ENCODE measurements at places on chromosomes 13 and 19.

DNA sequence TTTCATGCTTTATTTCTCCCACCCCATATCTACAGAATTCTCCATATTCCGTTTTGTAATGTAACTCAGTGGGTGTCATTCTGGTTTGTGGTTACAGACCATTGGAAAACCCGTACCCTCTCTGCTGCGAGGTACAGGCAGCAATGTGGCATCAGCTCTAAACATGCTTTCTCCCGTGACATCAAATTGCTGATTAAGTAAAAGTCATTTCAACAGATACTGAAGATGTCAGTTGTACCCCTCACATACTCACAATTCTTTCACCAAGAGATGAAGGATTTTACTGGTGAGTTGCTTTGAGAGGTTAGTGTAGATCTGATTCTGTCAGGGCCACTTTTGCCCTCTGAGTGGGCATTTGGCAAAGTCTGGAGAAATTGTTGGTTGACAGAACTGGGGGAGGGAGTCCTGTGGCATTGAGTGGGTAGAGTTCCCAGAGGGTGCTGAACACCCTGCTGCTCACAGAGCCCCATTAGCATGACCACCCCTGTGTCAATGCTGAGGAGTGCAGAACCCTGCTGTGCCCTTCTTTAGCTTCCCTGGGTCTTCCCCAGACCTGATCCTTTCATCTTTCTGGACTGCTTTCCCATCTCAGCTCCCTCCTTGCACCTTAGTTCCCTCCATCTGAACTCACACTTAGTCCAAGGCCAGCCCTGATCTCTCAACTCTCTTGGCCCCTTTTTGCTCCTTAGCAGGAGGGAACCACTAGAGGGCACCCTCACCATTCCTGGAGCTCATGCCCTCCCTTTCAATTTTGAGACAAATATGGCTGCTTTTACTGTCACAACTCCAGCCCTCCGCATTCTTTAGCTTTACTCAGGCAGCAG lies 39.9 kb upstream of the CEACAM8 start:
- peak; percentile 77 for DNase-seq

- DNase-seq, result no peak
These were observed 281.2 kb upstream of the SLITRK6 start for GRCh38 chr13:86080340-86080995.

DNA sequence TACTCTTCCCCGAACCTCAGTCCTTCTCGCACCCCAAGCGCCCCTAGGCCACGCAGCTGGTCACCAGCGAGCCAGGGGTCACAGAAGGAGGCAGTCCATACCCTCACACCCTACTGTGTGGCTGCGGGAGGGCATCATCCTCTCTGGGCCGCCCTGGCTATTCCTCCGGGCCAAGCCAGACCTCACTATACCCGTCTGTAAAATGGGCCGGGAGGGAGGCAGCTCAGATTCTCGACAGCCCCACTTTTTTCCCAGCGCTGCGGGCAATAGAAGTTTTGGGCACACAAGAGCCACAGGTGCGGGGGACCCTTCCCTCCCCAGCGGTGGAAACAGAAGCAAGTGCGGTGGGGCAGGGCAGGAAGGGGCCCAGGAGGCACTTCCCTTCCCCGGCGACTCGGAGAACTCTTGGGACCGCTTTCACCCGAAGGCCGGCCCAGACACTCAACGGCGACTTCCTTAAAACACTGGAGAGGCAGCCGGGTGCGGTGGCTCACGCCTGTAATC lies 5.6 kb upstream of the ARRDC2 start:
- no peak for DNase-seq

DNA sequence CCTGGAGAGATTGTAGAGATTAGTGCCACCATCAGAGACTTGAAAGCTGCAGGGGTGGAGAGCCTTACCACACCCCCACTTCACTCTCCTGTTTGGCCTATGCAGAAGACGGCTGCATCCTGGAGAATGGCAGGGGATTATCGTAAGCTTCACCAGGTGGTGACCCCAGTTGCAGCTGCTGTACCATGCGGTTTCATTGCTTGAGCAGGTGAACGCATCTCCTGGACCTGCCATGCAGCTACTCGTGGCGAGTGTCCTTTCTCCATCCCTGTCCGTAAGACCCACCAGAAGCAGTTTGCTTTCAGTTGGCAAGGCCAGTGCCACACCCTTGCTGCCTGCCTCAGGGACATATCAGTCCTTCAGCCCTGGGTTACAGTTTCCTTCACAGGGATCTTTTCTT lies 21.2 kb downstream of the PPP5C start:
- no peak for DNase-seq

DNA sequence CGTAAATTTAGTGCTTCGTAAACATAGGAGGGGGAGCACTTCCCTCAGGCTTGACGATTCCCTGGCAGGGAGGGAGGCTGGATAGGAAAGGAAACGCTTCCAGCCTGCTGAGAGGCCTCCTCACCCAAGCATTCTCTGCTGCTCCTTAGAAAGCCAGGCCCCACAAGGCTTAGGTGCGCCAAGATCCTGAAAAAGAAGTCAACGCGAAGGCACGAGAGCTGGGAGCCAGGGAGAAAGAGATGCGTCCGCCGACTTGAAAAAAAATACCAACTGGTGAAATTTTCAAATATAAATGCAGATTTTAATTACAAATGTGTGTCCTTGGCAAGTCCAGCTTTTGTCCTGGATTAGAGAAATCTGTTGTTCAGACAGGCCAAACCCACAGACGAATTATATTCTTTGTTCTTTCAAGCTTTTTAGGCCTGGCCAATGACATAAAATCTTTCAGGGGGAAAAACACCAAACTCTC lies 64.0 kb downstream of the ALOX5AP start:
- DNase-seq, result no peak

DNA sequence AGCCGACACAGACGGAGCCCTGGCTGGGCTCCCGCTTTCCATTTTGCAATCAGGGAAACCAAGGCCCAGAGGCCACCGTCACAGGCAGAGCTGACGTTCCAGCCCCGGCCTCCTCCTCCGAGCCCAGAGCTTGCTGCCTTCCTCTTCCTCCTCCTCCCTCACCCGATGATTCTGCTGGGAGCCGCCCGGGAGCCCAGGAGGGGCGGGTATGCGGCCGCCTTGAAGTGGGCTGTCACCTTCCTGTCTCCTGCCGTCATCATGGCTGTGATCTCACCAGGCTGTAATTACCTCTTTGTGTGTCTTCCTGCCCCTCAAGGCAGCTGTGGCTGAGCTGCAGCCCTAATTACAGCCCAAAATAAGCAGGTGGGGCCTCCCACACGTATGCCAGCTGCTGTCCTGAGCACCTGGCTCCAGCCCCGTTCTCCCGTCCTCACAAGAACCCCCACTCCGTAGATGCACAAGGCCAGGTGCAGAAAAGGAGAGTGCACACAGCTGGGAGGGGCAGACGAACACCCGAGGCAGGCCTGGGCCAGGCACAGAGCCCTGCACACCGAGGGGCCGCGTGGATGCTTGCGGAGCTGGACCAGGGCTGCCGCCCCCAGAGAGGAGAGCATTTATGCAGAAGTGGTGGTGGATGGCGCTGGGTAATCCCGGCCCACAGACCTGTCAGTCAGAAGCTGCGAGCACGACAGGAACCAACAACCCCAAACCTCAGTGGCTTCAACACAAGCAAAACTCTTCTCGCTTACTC lies 4.0 kb downstream of the TPGS1 start:
- DNase-seq, result no peak

DNA sequence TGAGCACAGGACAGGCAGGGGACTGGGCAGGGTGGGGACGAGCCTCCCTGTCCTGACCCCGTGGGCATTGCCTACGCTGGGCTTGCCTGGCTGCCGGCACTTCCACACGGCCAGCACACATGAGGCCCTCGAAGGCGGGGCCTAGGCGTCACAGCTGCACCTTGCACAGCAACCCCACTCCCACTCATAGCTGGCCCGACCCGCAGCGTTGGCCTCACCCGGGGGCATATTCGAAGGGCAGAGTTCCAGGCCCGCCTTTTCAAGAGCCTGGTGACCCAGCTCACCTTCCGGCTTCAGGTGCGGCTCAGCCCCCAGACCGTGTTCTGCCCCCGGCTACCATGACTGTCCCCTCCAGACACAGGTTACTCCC lies 16.9 kb upstream of the PROZ start:
- no peak for DNase-seq

DNA sequence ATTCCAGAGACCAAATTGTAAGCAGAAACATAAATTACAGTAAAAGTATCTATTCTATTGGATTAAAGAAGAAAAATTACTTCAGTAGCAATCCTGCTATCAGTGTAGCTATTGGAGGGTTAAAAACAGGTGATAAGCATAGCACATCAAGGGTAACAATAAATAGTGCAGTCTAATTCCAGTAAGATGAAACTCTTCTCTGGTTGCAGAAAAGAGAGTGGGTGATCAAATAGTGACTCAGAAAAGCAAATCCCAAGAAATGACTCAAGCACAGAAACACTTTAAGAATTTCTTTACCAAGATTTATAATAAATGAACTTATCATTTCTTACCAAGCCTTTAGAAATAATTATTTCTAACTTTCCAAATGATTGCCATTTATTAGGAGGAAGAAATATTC lies 135.7 kb downstream of the LMO7 start:
- DNase-seq, result peak; percentile 44

DNA sequence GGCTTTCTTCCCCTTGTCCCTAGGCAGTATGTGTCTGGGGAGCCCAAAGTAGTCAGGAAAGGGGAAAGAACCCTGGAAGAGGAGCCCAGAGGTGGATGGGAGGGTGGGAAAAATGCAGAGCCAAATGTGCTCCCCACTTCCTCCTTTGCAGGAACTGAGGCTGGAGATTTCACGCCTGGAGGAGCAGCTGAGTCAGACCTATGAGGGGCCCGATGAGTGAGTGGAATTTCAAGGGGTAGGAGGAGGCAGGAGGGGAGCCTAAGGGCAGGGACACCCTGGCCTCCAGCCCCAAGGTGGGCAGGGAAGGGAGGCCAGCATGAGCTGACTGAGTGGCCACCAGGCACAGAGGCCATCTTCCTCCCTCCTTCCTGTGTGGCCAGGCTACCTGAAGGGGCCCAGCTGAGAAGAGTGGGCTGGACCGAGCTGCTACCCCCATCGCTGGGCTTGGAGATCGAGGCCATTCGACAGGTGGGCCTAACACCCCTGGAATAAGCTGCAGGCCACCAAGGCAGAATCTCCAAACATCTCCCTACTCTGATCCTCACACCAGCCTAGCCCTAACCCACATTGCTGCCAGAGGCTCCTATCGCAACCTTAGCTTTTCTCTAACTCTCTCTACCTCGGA lies 14.3 kb downstream of the PTH2 start:
- DNase-seq, result no peak

- no peak for DNase-seq
These were observed 31.1 kb upstream of the ATP12A start for GRCh38 chr13:24648983-24649687.

DNA sequence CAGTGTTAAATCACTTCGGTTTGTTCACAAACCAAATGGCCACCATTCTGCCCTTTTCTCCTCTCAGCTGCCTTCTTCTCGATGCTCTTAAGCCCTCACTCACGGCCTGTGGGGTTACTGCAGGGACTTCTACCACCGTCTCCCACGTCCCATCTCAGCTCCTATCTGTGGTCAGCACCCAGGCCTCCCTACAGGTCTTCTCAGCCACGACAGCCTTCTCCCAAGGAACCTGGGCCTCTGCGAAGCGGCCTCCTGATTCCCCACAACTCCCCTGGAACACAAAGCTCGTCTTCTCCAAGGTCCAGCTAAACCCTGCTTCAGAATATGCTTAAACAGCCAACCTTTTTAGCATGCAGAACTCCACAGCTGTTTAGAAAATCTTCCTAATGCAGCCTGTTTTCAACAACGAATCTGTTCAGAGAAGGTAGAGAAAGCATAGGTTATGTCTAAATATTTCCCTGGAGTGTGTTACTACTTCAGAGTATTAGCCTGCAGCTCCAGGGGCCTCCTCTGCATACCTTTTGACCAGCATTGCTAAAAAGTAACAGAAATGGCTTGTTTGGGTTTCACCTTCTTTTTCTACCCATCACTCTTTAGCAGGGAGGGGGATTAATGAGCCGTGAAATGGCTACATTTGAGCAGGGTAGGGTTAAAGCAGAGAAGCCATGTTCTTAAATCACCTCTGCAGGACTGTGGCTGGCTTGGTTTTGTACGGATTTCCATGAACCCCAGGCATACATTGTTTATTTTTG lies 104.0 kb downstream of the COL4A2 start:
- no peak for DNase-seq

GRCh38 chr13:106132216-106132615 lies 403.2 kb downstream of the EFNB2 start:
- DNase-seq, result no peak

DNA sequence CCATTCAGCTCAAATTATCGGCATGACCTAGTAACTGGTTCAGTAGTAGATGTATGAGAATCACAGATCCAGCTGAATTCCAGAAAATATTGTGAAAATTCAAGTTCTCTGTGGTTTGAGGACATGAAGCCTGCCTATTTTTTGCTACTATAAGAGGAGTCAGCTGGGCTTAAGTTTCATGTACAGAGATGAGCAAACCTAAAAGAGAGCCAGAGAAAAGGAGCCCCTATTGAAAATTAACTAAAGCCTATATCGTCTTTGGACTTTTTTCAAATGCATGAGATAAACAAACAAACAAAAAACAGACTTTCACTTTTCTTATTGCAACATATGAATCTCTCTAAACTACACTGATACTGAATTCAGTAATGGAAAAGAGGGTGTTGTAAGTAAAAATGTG lies 106.8 kb upstream of the SPRY2 start:
- no peak for DNase-seq

DNA sequence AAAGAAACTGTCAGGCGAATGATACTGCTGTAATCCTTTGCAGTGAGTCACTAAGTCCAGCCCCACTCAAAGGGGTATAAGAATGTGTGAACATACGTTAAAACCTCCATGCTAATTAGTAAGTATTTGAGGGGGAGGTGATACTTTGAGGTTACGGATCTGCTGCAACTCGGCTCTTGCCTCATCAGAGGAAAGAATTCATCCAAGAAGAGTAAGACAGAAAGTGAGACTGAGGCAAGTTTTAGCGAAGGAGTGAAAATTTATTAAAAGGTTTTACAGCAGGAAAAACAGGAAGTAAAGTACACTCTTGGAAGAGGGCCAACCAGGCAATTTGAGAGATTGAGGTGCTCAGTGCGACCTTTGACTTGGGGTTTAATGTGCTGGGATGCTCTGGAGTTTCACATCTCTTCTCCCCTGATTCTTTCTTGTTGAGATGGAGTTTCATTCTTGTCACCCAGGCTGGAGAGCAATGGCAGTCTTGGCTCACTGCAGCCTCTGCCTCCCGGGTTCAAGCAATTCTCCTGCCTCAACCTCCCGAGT lies 9.8 kb downstream of the CLEC4M start:
- DNase-seq, result no peak

DNA sequence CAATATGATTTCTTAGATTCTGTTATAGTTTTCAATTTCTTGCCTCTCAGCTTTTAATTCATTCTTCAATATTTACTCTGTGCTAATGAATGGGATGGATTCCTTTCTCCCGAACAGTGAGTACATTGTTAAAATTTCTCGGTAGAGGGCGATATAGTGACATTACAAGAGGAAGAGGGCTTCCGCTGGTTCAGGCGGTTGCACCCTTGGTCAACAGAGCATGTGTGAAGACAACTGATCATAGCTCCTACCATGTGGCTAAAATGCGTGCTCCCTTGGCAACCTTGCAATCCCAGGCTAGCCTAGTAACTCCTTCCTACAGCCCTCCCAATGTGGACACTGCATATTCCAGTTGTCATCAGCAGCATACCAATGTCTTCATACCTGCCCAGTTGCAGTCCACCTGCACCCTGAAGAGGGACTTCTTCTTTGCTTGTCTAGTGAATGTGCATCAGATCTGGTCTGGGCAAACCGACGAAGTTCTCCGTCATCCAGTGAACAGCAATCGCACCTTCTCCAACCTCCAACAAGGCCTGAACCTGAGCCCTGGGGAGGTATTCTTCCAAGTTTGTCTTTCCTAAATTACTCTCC lies 653.0 kb upstream of the GPC6 start:
- peak; percentile 7 for DNase-seq
